ENCODE measurements at places on chromosomes 7 and 10.

DNA sequence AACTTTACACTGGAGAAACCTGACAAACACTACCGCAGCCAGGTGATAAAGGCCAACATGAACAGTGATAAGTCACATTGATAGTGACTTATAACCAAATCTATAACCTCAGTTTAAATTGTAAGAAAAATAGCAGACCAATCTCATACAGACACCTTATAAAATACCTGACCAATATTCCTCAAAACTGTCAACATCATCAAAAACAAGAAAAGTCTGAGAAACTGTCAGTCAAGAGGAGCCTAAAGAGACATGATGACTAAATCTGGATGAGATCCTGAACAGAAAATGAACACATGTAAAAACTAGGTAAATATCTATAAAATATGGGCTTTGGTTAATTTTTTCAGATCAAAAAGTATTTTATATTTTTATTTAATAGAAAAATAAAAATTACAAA, 233.3 kb downstream of the HPSE2 start:
- DNase-seq: no peak

- no peak for DNase-seq
Observed at GRCh38 chr7:68980011-68980410, 618.3 kb upstream of the AUTS2 start.

DNA sequence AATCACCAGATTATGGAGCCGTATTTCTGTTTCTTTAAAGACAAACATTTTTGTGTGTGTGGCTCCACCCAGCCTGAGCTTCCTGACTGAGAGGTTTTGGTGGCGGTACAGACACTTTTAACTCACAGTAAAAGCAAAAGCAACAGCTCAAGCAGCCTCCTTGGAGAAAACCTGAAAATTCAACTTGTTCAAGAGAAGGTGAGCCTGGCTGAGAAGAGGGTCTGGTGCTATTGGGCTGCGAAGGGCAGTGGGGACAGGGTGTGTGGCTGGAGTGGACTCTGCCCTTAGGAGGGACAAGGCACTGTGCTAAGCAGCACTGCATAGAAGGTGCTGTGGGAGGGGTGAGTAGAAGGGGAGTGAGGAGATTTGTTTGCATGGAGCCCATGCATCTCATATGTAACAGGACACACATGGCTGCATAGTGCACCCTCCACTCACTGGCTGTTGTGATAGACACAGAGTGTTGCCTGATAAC, at the start of gene GIMAP7:
GIMAP7 (plus strand) TSS at position 125 of the 475 bp plus-strand sequence. CDS start 5,103 bp downstream, outside the sequence.
- peak; percentile 38 for DNase-seq

DNA sequence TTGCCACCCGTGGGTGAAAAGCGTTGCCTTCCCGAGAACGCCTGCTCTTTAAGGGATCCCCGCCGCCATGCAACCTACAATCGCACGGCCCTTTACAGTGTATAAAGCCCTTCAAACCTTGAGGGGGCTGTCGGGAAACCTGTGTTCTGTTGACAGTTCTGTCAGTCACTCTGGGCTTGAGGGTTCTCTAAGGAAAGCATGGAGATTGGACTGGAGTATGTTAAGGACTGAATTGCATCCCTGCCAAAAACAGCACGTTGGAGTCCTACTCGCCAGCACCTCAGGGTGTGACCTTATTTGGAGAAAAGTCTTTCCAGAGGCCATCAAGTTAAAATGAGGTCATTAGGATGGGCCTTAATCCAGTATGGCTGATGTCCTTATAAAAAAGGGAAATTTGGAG, 70.6 kb downstream of the PFKFB3 start:
- no peak for DNase-seq

GRCh38 chr10:129886263-129886662, 77.8 kb downstream of the EBF3 start:
- no peak for DNase-seq

- DNase-seq: no peak
Observed at GRCh38 chr10:80506189-80506575, 31.5 kb upstream of the SH2D4B start.

Measured in inflammatory macrophage (primary cell).